ENCODE measurements at places on chromosomes 12 and 14. TPM values are rescaled to one million over a fixed set of nuclear protein-coding genes. Genes with fewer than 3 reads are reported as not detected.
A peak's percentile ranks its signal among the peaks of the same experiment; 100 is the strongest.

DNA sequence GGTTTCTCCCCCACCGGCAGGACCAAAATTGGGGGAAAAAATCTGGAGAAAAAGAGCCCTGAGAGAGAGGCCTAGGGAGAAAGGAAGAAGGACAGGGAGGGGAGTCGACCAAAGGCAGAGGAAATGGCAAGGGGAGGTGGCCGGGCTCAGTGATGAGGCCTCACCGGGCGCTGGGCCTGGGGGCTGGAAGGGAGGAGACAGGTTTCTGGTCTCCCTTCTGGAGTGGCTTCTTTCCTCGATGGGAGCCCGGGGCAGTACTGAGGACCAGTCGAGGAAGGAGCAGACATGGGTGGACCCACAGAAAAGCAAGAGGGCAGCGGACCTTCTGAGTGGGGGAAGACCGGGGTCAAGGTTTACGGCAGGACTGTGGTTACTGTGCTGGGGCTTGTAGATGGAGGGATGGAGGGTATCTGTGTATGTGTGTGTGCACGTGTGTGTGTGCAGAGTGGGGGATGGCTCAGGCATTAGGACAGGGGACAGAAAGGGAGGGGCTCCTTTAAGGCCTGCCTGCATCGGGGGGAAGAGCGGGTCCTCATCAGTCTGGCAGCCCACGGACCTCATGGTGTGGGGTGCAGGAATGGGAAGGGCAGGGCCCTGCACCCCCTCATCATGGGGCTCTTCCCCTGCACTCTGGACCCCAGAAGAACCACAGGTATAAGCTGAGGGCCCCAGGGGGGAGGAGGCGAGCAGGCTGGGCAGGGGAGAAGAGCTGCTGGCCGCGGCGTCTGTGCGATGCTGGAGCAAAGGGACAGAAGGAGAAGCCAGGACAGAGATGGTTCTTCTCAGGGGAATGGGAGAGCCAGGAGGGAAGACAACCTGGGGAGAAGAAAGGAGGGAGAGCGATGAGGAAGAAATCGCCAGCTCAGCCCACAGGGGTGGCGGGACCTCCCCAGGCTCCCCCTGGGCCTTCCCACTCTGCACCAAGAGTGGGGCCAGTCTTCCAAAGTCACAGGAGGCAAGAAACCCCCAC lies 15.1 kb upstream of the RPLP0 start:
- no peak for DNase-seq

- no peak for DNase-seq
These were observed 184.5 kb upstream of the CRY1 start for GRCh38 chr12:107277855-107278254.

- DNase-seq: no peak
These were observed 28.6 kb downstream of the FIGNL2 start for GRCh38 chr12:51819736-51820525.

DNA sequence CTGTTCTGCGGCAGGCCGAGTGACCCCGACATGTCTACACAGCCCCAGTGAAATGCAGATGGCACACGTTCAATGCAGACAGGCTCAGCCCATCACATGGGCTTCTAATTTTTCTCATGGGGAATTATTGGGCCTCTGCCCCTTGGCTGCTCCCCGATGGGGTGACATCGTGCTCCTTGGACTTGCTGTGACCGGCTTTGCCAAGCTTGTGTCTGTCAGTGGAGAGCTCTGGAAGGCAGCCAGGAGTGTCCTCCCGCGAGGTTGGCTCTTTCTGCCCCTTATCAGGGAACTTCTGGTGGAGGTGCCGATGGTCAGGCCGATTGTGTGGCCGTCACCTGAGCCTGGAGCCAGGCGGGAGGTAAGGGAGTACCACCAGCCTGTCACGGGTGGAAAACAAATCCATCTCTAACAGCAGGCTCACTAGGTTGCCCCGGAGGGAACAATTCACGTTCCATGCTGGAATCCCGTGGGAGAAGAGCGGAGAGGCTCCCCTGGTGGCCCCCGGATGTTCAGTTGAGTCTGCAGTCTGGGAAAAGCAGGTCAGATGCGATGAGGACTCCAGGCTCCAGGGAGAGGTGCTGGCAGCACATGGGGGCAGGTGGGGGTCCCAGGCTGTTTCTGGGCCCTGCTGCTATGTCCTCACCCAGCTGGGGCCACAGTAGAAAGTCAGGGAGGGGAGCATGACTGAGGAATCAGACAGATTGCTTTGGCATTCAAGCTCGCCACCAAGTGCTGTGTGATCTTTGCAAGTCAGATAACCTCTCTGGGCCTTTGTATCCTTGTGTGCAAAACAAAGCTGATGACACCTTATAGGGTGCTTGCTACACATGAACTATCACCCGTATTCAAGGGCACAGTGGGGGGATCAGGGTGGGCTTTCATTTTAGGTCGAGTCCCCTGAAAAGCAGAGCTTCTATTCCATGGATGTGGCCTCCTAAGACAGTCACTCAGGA lies 43.2 kb upstream of the EML1 start:
- DNase-seq: no peak

- DNase-seq: no peak
These were observed 30.7 kb downstream of the CRADD start for GRCh38 chr12:93707836-93708235.

DNA sequence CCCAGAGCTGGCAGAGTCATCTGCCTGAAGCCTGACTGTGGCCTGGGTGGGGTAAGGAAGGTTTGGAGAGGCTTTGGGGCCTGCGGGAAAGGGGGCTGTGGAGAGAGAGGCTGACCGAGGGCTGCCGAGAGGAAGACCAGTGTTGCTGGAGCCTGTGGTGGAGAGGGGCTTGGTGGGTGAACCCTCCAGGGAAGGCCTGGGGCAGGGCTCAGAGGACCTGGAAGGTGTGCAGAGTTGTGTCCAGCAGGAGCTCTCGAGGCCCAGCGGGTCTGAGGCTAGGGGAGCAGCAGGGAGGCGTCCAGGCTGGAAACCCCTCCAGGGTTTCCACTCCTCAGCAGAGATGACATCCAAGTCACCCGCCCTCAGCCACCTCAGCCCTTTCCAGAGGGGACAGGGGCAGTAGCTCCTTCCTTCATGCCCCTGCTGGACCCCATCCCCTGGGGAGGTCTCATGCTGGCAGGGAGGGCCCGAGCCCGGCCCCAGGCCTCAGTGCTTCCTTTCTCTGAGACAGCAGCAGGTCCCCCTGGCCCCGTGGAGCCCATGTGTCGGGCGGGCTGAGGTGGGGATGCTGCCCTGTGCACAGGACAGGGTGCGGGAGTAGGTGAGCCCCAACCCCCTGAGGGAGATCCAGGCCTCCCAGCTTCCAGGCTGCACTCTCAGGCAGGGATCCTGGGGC lies 8.4 kb downstream of the CEP170B start:
- DNase-seq: no peak

DNA sequence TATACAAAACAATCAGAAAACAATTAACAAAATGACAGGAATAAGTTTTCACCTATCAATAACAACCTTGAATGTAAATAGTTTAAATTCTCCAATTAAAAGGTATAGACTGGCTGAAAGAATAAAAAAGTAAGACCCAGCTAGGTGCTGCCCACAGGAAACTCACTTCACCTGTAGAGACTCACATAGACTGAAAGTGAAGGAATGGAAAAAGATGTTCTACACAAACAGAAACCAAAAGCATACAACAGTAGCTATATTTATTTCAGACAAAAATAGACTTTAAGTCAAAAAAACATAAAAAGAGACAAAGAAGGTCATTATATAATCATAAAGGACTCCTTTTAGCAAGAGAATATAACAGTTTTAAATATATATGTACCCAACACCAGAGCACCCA lies 152.4 kb upstream of the PWP1 start:
- DNase-seq: no peak

DNA sequence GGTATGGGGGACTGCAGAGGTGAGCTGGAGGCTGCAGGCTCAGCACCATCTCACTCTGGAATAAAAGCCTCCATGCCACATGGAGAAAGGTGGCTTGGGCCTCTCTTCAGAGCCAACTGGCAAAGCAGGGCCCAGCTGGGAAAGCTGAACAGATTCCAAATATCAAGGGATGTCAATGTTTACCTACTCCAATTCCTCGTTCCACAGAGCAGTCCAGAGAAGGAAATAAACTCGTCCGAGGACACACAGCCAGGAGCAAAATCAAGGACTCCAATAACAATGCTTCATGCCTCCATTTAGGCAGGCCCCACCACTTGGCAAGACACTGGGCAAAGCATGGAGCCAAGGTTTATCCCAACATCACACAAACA lies 36.3 kb upstream of the PNMA1 start:
- no peak for DNase-seq

DNA sequence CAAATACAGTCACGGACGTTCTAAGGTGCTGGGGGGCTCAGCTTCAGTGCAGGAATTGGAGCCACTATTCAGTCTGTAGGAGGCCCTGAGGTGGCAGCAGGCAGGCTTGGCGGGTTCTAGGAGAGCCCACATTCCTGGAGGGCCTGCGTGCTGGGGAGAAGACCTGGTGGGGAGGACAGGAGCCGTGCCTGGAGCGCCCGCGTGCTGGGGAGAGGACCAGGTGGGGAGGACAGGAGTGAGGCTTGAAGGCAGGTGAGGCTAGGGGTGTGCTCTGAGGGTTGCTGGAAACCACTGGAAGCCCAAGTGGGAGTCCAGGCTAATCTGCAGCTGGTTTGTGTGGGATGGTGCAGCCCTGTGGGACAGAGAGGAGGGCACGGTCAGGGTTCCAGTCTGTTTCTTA lies 23.1 kb downstream of the RHOF start:
- DNase-seq: no peak

GRCh38 chr14:25620515-25620914 lies 570.6 kb upstream of the STXBP6 start:
- no peak for DNase-seq

- no peak for DNase-seq
These were observed 11.9 kb downstream of the TMTC3 start for GRCh38 chr12:88153959-88154358.

DNA sequence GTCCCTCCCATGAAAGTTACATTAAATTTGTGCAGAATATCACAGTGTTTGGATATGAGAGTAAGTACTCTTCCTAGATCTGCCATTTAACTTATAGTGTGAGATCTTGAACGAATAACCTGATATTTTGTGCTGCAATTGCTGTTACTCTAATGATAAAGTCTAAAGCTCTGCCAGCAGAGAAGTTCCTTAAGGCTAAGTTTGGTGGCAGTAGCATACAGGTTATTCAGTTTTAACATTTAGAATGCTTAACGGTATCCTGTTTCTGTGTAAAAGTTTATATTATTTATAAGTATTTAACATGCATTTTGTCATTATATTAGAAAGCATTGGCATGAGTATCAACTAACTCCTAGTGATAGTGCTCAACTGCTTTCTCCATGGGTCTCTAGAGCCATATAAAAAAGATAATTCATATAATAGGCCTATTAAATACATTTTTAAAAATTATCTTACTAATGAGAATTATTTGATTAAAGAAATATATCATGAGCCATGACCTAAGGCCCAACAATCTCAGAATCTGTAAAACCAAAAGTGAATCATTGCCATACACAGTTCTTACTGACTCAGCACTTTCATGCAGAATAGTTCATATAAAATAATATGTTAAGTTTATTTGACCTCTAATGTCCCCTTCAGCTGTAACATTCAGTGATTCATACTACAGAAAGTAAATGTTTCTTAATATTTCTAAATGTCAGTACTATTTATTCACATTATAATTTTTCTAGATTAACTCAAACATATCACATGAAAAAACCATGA lies 1058.6 kb downstream of the TRHDE start:
- DNase-seq: no peak

GRCh38 chr14:60090864-60091519 lies 731 bp upstream of the PCNX4 start:
- DNase-seq: no peak

DNA sequence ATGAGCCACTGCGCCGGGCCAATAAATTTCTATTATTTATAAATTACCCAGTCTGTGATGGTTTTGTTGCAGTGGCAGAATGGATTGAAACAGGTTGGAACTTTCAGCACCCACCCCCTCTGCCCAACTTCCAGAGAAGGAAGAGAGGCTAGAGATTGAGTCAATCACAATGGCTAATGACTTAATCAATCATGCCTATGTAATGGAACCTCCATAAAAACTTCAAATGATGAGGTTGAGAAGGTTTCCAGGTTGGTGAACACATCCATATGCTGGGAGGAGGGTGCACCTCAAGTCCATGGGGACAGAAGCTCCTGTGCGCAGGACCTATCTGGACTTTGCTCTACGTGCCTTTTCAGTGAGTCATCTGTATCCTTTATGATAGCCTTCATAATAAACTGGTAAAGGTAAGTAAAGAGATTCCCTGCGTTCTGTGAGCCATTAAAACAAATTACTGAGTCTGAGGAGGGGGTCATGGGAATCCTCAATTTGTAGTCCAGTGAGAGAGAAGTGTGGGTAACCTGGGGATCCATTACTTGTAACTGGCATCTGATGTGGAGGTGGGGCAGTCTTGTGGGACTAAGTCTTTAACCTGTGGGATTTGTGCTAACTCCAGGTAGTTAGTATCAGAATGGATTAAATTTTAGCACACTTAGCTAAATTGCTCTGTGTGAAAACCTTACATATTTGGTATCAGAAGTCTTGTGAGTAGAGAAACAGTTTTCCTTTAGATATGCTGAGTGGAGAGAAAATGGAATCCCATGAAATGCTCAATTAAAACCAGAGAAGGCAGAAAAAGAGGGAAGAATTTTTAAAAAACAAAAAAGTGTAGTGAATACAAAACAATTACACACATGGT lies 11.7 kb upstream of the NGDN start:
- DNase-seq: no peak

- DNase-seq: no peak
These were observed 33.0 kb downstream of the RASSF9 start for GRCh38 chr12:85803231-85803630.

- peak; percentile 51 for DNase-seq
These were observed 473.0 kb downstream of the DPF3 start for GRCh38 chr14:72420749-72421474.

GRCh38 chr12:104643093-104643818 lies 186.5 kb downstream of the CHST11 start:
- no peak for DNase-seq

GRCh38 chr14:103091041-103091882 lies 3.3 kb upstream of the EXOC3L4 start:
- DNase-seq: peak; percentile 77

The ABCC9 gene
- total RNA-seq: 71.2 TPM

The MGP gene
- total RNA-seq: 4.7 TPM

The NYNRIN gene
- 6.1 TPM for total RNA-seq

The DIO2 gene
- total RNA-seq: 0.02 TPM

The ZBTB25 gene
- total RNA-seq: 6.2 TPM

The KLHL33 gene
- 0.15 TPM for total RNA-seq

The TMEM229B gene
- 1.8 TPM for total RNA-seq

The MYRFL gene
- total RNA-seq: 0.21 TPM

The AKAP6 gene
- 6.7 TPM for total RNA-seq

The GPR135 gene
- 1.7 TPM for total RNA-seq

The CLIP1 gene
- total RNA-seq: 50.5 TPM

The C3AR1 gene
- total RNA-seq: 11.9 TPM

The SLC39A5 gene
- 44.4 TPM for total RNA-seq
